ENCODE measurements at places on chromosomes 4 and X. TPM values are rescaled to one million over a fixed set of nuclear protein-coding genes. Genes with fewer than 3 reads are reported as not detected.

GRCh38 chr4:119118397-119118796 lies 17.2 kb upstream of the MYOZ2 start:
- DNase-seq, result no peak

- no peak for DNase-seq
Measured at GRCh38 chr4:88185906-88186305, 27.5 kb upstream of the ABCG2 start.

GUCY1A1 gene
- total RNA-seq, result 11.7 TPM

DNA sequence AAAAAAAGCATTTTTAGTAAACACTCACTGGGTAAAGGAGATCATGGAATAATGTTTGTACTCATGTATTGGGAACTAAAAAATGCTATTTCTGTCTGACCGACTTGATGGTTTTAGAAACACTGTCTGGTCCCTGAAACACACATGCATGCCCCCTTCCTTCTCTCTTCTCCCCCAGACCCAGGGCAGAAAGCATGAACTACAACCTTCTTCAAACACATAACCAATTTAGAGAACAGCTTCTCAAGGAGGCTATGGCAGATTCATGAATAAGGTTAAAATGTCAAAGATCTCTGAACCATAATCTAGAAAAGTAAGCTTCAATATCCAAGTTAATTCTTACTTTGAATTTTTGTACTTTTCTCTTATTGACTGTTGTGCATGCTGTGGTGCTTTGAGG lies 6.0 kb downstream of the CCNA2 start:
- DNase-seq, result no peak

DNA sequence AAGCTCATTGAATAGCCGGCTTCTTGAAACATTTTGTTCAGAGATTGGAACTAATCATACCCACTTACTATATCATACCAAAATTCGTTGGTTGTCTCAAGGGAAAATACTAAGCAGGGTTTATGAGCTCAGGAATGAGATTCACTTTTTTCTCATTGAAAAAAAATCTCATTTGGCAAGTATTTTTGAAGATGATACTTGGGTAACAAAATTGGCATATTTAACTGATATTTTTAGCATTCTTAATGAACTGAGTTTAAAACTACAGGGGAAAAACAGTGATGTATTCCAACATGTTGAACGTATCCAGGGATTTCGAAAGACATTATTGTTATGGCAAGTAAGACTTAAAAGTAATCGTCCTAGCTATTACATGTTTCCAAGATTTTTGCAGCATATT lies 6.4 kb downstream of the FAM200B start:
- no peak for DNase-seq

GRCh38 chr4:137993232-137993631 lies 248.9 kb downstream of the SLC7A11 start:
- no peak for DNase-seq

DNA sequence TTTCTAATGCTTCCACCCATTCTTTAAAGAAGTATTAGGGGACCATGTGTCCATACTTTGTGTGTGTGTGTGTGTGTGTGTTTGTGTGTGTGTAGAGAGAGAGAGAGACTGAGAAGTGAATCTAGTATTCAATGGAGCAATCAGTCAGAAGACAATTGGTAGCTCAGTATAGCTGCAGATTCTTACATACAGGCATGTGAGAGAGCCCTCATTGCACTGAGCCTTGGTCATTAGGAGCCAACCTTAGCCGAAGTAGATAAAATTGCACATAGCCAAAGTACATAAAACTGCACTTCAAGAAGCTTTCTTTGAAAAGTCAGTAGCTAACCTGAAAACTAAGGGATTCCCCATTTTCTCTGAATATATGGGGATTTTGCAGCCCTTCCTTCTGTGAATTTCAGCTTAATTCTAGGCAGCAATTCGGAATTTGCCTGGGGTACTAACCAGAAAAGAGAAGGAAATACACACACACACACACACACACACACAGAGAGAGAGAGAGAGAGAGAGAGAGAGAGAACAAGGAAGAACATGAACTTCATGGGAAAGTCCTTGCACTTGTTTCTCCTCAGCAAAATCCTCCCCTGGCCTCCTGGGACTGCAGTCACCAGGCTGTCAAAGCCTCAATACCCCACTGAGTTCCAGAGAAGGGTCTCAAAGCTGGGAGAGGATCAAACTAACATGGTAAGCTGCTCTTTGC lies 1.7 kb upstream of the PRDM8 start:
- no peak for DNase-seq

DNA sequence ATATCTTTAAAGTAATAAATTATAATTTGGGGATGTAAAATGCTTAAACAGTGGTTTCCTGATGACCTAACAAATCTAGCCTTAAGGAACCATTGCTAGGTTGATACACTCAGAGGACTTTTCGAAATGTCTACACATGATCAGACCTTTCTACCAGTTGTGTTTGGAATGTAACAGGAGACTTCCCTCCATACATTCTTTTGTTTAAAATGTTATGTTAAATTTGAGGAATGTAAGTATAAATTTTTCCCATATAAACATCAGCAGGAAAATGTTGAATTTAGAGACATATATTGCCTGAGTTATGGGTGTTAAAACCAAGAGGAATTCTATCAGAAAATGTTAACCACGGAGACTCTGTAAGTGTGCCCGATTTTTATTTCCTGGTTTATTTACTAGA lies 190.6 kb upstream of the SPRY1 start:
- no peak for DNase-seq

ZCCHC12 gene
- not detected for total RNA-seq

DNA sequence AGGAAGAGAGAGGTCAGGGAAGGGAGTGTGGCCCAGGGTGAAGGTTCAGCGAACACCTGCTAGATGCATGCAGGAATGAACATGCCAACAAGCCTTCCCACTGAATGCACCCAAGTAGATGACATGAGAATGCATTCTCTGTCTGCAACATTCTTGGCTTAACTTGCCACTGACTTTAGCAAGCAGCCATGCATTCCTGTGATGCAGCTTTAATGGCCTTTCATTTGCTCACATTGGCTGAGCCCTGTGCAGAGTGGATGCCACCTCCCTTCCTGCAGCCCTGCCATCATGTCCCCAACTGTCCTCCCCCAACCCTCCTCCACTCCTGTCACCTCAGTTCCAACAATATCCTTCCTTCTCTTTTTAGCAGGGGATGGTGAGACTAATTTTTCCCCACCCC lies 25.3 kb upstream of the MTNR1A start:
- no peak for DNase-seq

GIMD1 gene
- total RNA-seq, result not detected

DNA sequence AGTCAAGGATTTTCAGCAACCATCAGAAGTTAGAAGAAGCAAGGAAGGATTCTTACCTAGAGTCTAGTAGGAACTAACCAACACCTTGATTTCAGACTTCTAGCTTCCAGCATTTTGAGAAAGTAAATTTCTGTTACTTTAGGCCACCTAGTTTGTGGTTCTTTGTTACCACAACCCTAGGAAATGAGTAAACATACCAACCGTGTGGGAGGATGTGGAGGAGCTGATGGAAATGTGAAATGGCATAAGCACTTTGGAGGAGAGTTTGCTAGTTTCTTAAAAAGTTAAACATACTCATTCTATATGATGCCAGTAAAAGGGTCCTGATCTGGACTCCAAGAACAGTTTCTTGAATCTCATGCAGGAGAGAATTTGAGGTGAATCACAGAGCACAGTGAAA lies 679.4 kb downstream of the PDHA2 start:
- no peak for DNase-seq

EGF gene
- total RNA-seq, result 4.3 TPM

GRCh38 chr4:101086801-101087586 lies 260.3 kb downstream of the PPP3CA start:
- no peak for DNase-seq

DNA sequence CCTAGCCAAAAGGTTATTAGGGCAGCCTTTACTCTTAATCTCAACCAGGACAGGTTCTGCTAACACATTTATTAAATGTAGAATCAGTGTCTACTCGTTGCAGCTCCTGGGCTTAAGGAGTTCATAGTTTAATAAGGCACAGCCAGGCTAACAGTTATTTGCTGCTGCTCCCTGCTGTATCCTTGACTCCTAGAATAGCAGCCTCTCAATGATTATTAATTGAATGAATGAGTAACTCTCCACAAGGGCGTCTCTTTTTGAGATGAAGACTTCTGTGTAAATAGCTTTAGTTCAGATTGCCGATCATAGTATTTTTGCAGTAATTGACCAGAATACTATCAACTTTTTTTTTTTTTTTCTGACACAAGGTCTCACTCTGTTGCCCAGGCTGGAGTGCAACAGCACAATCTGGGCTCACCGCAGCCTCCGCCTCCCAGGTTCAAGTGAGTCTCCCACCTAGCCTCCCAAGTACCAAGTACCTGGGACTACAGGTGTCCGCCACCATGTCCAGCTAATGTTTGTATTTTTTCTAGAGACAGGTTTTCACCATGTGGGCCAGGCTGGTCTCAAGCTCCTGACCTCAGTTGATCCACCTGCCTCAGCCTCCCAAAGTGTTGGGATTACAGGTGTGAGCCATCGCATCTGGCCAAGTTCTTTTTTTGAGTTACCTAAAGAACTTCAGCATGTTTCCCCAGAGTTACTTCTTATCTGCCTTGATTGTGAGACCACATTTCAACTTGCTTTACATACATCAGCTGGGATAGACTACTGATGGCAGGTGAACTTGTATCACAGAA lies 2.9 kb downstream of the UGDH start:
- DNase-seq, result no peak

Data from suprapubic skin (tissue), 4 donors.